ENCODE measurements at places on chromosomes 3 and 15.

GRCh38 chr3:112467539-112467938 lies 31.7 kb downstream of the BTLA start:
- no peak for DNase-seq

- DNase-seq: peak; percentile 92
These were observed 10.6 kb upstream of the KIF23 start for GRCh38 chr15:69403594-69403993.

DNA sequence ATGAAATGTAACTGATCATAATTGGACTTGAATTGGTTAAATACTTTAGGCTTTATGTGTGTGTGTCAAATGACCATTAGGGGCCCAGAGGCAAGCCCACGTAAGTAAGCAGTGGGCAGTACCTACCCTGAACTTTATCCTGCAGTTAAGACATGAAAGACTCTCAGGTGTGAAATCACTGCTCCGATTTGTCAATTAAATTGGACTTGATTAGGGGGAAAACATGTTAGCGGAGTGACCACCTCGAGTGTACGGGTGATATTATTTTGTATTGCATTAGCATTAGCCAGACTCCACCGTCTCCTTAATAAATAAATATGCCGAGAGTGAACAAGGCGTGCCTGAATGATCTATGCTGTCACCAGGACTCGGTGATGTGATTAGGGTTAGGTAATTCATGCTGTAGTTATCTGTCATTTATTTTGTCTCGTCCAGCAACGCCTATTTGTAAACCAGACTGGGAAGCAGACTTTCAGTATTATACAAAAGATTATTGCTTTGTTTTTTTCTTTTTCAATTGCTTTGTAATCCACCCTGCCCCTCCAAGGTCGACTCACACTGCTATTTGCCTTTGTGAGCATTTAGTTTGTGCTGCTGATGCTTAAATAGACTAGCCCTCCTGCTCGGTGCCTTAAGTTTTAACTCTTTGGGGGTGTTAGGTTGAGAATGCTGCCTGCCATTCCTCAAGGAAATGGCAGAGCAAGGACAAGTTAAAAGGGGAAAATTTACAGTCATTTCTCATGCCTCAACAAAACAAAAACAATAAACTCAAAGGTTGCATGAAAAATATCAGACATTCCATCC lies 1.8 kb downstream of the RBMS3 start:
- peak; percentile 61 for DNase-seq

DNA sequence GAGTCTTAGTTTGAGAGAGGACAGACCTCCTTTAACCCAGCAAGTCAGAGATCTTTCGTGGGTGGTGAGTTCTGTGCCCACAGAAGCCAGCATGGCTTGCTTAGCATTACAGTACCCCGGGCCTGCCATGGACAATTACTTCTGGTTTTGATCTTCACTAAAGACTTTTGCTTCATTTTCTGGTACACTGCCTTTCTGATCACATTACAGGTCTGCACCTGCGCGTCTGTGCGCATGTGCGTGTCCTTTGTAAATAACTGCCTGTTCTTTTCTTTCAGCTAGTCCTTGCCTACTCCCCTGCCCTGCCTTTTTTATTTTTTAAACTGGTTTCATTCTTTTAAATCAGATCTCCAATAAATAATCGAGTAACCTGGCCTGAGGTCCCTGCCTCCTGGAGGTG lies 57.1 kb upstream of the CMTM8 start:
- no peak for DNase-seq

- DNase-seq: peak; percentile 89
These were observed 41.8 kb downstream of the ITGB5 start for GRCh38 chr3:124845406-124845805.

GRCh38 chr3:47985381-47985780 lies 30.8 kb downstream of the MAP4 start:
- peak; percentile 44 for DNase-seq

DNA sequence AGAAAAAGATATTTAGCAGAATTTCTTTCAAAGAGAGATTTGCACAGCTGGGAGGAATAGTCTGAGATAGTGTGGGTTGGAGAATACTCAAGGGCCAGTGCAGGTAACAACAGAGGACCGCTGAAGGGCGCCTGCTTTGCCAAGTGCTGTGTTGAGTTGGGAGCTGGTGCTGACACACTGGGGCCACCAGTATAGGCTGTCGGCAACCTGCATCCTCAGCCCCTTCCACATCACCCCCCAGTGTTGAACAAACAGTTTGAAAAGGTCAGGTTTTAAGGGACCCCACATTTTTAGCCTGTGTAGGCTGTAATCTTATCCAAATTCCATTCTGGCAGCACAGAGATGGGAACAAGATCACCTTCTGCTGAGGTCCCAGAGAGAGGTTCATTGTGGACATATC lies 96.6 kb downstream of the ABHD5 start:
- DNase-seq: no peak
